ENCODE measurements at places on chromosomes 2 and 18.

GRCh38 chr2:42924418-42924886, 132.1 kb upstream of the HAAO start:
- no peak for DNase-seq

DNA sequence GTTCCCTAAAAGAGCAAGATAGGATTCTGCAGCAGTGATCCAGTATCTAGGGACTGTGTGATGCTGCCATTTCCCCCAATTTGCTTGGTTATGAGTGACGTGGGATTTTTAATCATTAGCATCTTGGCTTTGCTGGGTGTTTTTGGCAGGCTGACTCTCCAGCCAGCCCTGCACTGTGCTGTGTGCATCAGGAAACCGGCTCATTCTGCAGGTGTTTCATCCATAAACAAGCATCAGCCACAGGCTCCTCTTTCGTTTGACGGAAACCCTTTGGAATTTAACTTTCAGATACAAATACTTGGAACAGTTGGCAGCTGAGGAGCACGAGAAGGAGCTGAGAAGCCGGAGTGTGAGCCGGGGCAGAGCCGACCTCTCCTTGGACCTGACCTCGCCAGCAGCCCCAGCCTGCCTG, 135.9 kb downstream of the TPGS2 start:
- DNase-seq = no peak

GRCh38 chr18:564708-565561, 15.2 kb upstream of the CETN1 start:
- DNase-seq = no peak

- no peak for DNase-seq
These were observed 32.3 kb downstream of the MAP3K2 start for GRCh38 chr2:127355407-127356008.

DNA sequence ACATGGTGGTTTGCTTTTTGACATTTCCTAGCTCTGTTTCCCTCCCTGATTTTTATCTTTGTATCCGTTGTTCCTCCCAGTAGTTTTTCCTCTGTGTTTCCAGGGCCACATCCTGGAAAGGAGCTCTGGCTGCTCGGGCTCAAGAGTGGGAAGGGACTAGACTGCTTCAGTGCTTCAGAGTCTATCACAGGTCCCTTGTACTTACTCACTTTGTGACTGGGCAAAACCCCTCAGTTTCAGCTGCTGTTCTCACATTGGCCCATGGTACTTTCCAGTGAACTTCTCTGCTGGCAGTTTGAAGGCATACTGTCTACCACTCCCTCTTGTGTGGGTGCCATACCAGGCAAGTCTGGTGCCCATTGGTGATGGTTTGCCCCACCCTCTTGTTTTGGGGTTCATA, 7.5 kb upstream of the STAMBP start:
- DNase-seq = no peak

DNA sequence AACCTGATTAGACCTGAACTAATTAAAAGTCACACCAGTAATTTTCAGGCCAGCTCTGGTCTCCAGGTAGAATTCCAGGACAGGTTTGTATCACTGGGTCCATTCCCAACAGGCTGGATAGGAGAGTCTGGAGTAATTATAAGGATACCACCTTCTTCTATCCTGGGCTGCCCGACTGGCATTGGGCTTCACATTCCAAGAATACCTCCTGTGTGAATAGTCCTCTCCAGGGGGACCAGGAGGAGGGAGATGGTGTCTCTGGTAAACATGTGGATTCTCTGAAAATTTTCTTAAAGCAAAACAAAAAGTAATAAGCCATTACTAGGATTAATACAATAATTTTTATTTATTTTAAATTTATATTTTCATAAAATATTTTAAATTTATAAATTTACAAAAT, 17.3 kb downstream of the DUSP11 start:
- DNase-seq = no peak
